Pulmonary artery endothelial cell (primary cell): ENCODE measurements at places on chromosomes 4 and X.

GRCh38 chrX:20591246-20591645, 324.5 kb upstream of the RPS6KA3 start:
- DNase-seq, result no peak

DNA sequence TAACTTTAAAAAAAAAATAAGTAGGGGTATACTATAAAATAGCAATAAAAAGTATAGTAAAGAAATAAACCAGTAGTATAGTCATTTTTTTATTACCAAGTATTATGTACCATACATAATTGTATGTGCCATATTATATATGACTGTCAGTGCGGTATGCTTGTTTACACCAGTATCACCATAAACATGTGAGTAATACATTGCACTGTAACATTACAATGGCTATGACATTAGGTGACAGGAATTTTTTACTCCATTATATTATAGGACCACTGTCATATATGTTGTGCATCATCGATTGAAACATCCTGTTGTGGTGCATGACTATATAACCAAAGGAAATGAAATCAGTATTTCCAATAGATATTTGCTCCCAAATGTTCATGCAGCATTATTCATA, 176.9 kb upstream of the ARHGAP24 start:
- no peak for DNase-seq

DNA sequence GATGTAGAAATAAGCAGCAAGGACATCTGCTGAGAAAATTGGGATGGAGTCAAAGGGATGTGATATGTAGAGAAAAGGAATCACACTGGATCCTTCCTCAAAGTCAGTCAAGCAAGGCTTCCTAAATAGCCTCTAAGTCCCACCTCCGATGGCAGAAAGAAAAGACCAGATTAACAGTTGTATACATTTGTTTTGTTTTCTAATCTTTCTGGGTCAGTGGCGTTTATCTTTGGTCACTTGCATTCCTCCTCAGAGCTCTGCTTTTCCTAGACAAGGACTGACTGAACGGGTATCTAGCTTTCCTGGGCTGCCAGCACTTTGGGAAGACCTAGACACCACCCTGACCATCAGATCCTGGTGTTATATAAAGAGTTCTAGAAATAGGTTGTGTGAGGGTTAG, 23.2 kb downstream of the PACRGL start:
- no peak for DNase-seq

- DNase-seq, result no peak
Observed at GRCh38 chr4:108193886-108194672, 25.3 kb upstream of the LEF1 start.

GRCh38 chr4:55830716-55831115, 11.1 kb downstream of the EXOC1L start:
- no peak for DNase-seq

DNA sequence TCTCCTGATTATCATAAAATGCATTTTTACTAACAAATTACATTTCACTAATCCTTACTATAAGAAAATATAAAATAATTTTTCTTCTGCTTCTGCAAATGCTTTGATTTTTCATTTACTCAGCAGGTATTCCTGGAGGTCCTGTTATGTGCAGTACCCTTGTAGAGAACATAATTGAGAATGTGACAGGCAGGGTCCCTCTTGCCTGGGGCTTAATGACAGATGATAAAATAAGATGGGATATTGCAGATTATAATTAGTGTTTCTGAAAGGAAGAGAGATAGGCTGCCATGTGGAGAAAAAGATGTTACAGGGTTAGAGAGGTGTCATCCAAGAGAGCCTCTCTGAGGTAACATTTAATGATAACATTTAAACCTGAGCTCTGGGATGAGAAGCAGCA, 128.9 kb downstream of the MAD2L1 start:
- DNase-seq, result no peak

GRCh38 chrX:152202886-152203285, 64.5 kb upstream of the MAGEA10 start:
- DNase-seq, result no peak

GRCh38 chrX:44874420-44875184, 1.6 kb downstream of the KDM6A start:
- DNase-seq, result no peak

DNA sequence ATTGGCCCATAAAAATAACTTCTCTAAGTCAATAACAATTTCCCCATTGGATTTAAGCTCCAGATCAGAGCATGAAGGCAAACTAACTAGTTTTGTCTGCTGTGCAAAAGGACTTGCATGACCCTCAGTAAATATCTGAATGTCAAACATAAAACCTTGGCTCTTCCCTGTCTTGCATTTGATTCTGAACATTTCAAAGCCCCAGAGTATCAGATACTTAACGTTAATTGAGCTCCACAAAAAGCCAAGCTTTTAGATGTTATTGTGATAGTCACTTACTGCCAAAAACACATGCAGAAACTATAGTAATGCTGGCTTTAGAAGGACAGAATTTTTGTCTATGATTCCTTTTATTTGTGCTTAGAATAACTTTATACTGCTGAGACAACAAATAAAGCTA, 664.2 kb downstream of the ADGRL3 start:
- no peak for DNase-seq

GRCh38 chr4:169201222-169202144, 69.3 kb downstream of the SH3RF1 start:
- DNase-seq, result peak; percentile 35

- peak; percentile 30 for DNase-seq
Observed at GRCh38 chrX:57595381-57595811, 3.6 kb downstream of the ZXDB start.

GRCh38 chr4:22678940-22679854, 13.5 kb upstream of the GBA3 start:
- no peak for DNase-seq

GRCh38 chr4:164011791-164012190, 517.3 kb downstream of the TMA16 start:
- no peak for DNase-seq

GRCh38 chrX:68355629-68355920, 77.7 kb downstream of the OPHN1 start:
- no peak for DNase-seq

- no peak for DNase-seq
Observed at GRCh38 chr4:8141935-8142334, 16.7 kb downstream of the ABLIM2 start.

DNA sequence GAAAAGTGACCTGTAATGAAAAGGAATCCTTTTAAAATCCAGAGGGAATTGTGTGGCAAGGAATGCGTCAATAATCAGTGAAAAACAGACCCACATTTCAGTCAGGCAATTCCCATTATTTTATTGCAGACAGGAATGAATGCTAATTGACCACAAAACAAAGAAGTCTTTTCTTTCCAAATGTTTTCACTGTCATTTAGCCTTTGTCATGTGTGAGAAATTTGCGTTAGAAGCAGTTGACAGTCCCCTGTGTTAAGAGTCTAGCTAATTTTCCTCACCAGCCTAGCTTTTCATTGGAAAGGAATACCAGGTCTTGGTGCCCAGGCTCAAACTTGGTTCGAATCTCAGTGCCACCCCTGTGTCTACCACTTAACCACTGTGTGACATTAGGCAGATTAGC, 83.4 kb downstream of the KIT start:
- DNase-seq, result no peak

GRCh38 chrX:141341743-141342142, 99.4 kb upstream of the SPANXC start:
- no peak for DNase-seq
